ENCODE measurements at places on chromosomes 3 and 15. TPM values are rescaled to one million over a fixed set of nuclear protein-coding genes. Genes with fewer than 3 reads are reported as not detected.

- no peak for DNase-seq
These were observed 936.1 kb downstream of the PLOD2 start for GRCh38 chr3:145224886-145225285.

DNA sequence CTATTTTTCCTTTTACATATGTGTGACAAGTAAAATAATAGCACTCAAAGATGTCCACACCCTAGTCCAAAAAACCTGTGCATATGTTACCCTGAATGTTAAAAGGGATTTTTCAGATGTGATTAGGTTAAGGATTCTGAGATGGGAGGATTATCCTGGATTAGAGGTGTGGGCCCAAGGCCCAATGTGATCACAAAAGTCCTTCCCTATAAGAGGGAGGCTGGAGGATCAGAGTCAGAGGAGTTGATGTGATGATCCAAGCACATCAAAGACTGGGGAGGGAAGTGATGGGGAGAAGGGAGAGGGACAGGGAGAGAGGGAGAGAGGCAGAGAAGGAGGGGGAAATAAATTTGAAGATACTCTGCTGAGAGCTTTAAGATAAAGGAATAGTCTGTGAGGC is 512.6 kb downstream of the PLOD2 start:
- DNase-seq = no peak

The WDR93 gene
- not detected for total RNA-seq

DNA sequence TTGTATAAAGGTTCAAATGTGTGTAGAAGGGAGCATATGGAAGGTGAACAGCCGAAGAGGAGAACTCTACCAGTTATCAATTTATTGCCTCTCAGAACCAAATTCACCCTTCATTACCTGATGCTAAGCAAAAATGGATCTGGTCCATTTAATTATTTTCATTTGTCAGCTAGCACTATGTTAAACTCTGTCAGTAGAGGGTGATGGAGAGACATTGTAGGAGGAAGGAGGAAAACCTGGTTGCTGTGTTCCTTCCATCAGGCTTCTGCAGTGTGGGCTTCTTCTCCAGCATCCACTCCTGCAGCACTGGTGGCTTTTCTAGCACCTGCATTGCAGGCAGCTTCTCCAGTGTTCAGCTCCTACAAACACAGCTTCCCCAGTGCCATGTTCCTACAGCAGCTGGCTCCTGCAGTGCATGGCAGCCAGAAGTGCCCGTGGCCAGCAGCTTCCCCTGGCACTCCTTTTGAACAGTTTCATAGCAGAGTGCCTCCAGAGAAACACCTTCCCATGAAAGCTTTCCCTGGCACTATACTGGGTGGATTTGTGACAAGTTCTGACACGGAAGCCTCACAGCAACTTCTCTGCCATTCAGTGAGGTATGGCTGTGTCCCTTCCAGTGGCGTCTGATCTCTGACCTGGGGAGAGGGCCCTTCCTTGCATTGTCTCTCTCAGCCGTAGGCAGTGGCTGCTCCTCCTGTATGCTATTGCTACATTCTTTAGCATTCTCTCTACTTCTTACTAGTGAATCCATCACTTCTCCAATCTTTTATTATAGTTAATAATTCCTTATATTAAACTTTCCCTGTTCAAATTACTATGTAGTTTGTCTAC is 14.6 kb upstream of the IL17RD start:
- DNase-seq = no peak

DNA sequence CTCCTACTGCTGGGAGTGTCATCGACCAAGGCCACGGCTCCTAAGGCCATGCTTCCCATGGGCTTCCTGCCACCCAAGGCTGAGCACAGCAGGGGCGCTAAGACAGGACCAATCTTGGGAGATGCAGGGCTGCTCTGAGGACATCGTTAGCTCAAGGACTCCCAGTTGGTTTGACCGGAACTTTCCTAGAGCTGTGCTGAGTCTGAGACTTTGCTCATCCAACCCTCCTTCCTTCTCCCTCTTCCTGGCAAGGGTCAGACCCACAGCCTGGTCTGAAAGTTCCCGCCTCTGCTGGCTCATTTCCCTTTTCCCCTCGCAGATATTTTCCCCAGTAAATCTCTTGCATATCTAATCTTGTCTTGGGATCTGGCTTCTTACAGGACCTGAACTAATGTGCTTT is 57.2 kb downstream of the EPHB3 start:
- DNase-seq = no peak

- no peak for DNase-seq
These were observed 50.1 kb downstream of the CFAP20DC start for GRCh38 chr3:58999774-59000160.

DNA sequence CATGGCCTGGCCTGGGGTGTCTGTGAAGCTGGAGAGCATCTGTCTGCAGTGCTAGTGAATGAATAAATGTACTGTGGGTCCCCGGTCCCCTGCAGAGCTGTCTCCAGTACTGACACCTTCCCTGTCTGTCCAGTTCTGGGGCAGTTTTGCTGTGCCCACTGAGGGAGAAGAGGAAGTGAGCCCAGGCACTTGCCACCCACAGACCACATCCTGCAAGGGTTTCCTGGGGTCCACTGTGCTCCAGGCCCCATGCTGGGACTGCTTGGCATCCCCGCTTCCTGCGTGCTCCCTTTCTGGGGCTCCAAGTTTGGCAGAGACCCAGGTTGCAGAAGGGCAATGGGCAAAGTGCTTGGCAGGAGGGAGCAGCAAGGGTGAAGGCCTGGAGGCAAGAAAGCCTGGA is 4.9 kb upstream of the SLC6A6 start:
- DNase-seq = no peak

DNA sequence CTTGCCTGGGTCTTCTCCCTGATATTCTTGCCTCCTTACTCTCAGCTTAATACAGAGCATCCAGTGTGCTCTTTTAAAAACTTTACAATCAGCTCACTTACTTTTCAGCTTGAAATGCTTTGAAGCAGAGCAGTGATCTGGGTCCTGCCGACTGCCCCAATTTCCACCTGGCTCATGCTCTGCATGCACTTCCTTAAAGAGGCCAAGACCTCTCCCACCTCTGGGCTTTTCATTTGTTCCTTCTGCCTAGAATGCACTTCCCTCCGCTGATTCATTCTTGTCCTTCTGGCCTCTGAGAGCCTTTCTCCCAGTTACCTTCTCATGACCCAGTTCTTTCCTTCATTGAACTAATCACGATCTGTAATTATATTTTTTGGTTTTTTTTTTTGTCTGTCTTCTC is 1.9 kb upstream of the CCNDBP1 start:
- DNase-seq = no peak

The STAB1 gene
- total RNA-seq = 837 TPM

GRCh38 chr3:194137008-194137505 is 1.1 kb downstream of the HES1 start:
- peak; percentile 41 for DNase-seq

- DNase-seq = no peak
These were observed 77.4 kb upstream of the PRR20G start for GRCh38 chr3:127365163-127365798.

GRCh38 chr3:94291686-94292085 is 228.8 kb downstream of the NSUN3 start:
- no peak for DNase-seq

- no peak for DNase-seq
These were observed 62.0 kb upstream of the MYZAP start for GRCh38 chr15:57529748-57530147.

- DNase-seq = no peak
These were observed 23.7 kb downstream of the RBM5 start for GRCh38 chr3:50112462-50112861.

DNA sequence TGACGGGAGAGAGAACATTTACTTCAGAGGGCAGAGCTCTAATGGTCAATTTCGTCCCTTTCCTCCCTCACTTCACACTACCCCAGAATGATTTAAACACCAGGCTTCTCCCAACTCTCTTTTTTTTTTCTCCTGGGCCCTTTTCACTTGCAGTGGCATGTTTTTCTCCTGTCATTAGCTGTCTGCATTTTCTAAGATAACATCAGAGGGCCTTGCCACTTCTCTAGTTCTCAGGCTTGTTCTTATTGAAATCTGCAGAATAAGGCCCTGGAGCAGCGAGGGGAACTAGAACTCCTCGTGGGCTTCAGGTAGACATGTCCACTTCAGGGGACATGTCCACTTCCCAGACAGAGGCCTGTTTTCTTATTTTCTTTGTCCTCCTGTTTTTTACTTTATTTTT is 514.4 kb upstream of the TBL1XR1 start:
- DNase-seq = no peak

The TNFAIP8L3 gene
- total RNA-seq = 42.0 TPM

GRCh38 chr3:136733317-136733833 is 18.8 kb downstream of the STAG1 start:
- DNase-seq = no peak

The IQCF5 gene
- not detected for total RNA-seq

GRCh38 chr3:107431246-107432012 is 54.2 kb downstream of the CCDC54 start:
- peak; percentile 19 for DNase-seq

The ABHD10 gene
- total RNA-seq = 9.6 TPM

The ATP2B2 gene
- total RNA-seq = not detected

DNA sequence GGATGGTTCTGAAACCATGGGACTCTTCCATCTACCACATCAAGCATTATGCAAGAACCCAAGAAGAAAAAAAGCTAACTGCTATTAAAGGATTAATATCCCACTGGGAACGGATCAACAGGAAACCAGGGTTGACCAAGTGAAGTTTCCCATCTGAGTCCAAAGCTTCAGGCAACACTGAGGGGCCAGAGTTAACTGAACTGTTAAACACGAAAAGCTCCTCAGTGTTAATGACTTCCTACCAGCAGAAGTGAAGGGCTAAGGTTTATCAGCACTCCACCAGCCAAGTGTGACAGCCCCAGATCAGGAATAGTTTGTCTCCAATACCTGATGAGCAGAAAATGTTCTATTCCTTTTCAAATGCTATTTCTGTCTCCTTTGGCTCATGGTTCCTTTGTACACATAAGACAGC is 36.7 kb downstream of the PTPN9 start:
- no peak for DNase-seq

The PTPRG gene
- total RNA-seq = 154 TPM

The RBPMS2 gene
- total RNA-seq = 4.4 TPM

GRCh38 chr15:77720173-77720572 is 87.5 kb upstream of the LINGO1 start:
- no peak for DNase-seq

The SERINC4 gene
- not detected for total RNA-seq

GRCh38 chr15:82709081-82709420 is 624 bp downstream of the AP3B2 start:
- no peak for DNase-seq

GRCh38 chr3:76349715-76350480 is 564.5 kb upstream of the ZNF717 start:
- no peak for DNase-seq

The PLA1A gene
- total RNA-seq = 20.8 TPM

GRCh38 chr15:100988297-100988696 is 69.1 kb downstream of the LRRK1 start:
- no peak for DNase-seq

DNA sequence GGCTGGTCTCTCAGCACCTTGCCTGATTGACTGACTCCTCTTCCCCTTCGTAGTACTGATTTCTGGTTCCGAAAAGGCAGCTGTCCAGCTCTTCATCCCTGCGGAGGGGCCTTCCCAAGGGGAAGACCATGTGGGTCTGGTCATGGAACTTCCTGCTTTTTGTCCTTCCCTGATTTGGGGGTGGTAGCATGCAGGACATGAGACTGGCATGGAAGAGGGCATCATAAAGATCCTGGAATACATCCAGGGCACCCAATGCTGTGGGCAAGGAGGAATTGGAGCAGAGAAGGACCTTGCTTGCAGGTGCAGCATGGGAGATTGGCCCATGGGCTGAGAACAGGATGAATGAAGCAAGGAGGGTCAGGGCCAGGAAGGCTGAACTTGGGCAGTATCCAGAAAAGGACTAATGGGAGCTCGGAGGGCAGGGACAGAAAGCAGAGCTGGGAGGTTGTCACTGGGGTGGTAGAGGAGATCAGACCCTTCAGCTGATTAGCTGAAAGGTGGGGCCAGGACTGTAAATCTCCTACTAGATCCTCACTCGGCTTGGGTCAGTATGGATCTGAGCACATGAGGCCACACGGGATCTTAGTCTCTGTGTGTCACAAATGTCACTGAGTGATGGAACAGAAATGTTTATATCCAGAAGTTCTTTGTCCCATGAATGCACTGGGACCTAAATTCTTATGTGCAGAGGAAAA is 59.5 kb downstream of the AMOTL2 start:
- no peak for DNase-seq

The MYL3 gene
- total RNA-seq = not detected

DNA sequence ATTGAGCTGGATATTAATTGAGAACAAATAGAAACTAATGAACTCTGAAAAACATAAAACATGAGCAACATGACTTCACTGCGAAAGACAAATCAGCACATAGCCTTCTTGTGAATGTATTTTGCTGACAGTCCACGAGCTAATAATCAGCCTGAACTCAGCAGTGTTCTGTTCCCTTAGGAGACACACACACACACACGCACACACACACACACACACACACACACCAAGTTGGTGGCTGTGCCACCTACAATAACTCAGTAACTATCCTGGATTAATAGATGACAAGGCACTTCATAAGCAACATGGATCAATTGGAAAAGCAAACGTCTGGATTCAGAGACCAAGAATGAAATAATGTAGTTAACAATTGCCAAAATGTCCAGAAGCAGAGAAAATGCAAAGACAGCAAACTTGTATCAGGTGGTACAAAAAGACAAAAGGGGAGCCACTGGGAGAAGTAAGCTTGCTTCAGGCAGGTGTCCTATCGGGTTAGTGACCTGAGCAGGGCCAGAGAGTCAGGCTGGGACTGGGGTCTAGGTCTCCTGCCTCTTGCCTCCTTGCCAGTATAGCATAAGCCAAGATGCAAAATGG is 20.5 kb upstream of the UBE2Q2 start:
- DNase-seq = no peak

- DNase-seq = no peak
These were observed 90.7 kb upstream of the RGMA start for GRCh38 chr15:93179700-93180102.

DNA sequence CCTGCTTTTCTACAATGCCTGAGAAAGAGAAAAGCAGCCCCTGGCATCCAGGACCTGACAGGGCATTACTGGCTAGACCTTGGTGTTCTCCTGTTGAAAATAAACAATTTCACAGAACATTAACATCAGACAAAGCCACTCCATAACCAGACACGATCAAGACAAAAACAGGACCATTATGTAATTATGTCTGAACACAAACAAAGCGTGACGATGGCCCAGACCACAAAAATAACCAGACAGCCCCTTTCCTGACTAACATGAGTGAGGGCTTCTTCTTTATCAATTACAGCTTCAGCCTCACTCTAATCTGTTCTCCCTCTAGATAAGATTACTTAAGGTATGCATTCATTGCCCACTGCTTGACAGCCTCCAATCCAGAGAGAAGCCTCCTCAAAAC is 172.7 kb upstream of the LMCD1 start:
- DNase-seq = no peak

GRCh38 chr3:80232760-80233159 is 465.0 kb upstream of the ROBO1 start:
- no peak for DNase-seq

Measured in thoracic aorta (tissue), 2 donors.